NCI-H187 treated with DMSO at 0.1 percent for 48 hours (cell line): ENCODE measurements at places on chromosomes 5 and 9.

DNA sequence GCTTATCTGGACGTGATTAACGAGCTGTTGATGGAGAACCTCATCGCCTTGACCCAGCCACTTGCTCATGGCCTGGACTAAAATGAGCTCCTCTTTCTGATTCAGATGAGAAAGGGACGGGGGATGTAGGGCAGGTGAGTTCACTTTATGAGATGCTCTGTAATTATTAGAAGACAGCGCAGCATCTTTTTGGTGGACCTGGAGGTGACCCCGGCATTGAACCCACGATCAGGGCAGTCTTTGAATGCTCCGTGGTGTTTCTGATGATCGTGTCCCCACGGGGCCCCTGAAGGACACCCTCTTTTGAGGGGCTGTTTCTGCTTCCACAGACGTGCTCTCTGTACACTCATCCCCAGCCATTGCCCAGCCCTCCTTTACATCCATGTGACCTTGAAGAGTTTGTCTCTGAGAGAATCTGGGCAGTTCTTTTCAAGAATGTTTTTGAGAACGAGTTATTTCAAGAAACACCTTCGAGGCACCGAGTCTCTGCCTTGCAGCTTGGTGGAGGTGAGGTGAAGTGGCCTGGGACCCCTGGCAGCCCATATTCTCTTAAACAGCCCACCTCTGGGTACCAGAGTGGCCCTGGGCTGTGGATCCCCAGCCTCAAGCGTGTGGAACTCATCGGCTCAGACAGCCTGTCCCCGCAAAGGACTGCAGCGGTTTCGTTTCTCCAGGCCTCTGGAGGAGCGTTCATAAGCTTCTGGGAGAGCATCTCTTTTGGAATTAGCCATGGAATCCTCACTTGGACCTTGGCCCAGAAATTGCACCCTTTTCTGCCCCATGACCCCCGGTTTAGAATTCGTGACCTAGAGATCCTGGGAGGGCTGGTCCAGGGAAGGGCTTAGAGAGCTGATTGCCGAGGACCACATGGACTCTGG lies 50.3 kb downstream of the COL5A1 start:
- no peak for DNase-seq

- no peak for DNase-seq
These were observed 1.9 kb downstream of the MLANA start for GRCh38 chr9:5892456-5893133.

DNA sequence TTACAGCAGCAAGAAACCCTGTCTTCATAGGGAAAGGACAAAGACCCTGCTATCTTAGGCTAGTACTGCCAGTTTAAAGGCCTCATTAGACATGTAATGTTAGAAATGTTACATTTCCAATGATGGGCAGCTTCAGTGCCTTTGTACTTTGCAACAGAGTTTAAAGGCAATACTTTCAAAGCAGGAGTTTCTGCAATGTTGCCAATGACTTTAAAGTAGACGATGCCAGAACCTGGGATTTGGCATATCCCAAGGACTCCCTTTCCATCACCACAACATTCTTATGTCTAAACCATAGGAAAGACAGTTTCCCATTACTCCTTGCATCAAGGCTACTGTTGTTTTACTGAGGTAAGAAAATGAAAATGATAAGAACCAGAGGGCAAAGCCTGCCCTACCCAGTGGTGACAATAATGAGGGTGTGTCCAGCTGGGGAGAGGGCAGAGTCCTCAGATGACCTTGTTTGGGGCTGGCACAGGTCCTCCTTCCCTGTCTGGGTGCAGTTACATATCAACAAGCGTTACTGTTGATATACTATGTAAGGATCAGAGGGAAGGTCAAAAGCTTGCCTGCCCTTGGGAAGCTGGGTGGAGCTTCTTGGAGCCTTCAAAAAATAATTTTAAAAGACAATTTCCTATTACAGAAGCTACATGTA lies 27.5 kb upstream of the MLANA start:
- no peak for DNase-seq

DNA sequence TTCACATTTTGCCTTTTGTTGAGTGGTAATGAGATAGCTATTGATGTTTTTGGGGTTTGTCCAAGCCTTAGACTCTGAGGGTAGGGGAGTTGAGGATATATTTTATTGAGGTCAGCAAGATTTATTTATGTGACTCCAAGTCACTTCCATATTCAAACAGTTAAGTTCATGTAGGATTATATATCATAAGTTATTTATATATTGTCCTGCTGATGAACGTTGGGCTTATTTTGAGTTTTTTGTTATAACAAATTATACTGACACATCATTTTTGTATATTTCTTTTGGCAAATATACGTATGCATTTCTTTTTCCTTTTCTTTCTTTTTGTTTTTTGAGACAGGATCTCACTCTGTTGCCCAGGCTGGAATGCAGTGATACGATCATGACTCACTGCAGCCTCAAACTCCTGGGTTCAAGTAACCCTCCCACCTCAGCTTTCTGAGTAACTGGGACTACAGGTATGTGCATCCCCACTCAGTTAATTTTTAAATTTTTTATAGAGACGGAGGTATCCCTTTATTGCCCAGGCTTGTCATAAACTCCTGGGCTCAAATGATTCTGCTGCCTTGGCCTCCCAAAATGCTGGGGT lies 23.5 kb upstream of the IL12B start:
- DNase-seq, result no peak

DNA sequence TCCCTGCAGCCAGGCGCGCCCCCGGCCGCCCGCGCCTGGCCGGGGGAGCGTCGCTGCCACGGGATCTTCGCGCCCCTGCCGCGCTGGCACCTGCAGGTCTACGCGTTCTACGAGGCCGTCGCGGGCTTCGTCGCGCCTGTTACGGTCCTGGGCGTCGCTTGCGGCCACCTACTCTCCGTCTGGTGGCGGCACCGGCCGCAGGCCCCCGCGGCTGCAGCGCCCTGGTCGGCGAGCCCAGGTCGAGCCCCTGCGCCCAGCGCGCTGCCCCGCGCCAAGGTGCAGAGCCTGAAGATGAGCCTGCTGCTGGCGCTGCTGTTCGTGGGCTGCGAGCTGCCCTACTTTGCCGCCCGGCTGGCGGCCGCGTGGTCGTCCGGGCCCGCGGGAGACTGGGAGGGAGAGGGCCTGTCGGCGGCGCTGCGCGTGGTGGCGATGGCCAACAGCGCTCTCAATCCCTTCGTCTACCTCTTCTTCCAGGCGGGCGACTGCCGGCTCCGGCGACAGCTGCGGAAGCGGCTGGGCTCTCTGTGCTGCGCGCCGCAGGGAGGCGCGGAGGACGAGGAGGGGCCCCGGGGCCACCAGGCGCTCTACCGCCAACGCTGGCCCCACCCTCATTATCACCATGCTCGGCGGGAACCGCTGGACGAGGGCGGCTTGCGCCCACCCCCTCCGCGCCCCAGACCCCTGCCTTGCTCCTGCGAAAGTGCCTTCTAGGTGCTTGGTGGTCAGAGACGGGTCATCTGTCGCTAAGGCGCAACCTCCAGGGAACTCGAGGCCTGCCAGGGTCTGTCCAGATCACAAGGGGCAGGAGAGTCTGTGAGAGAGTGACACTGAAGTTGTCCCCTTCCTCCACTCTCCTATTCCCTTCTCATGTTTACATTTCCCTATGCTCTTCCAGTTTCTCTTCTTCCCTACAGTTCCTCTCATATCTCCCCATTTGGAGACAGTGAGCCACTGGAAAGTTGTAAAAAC lies 1.3 kb downstream of the GPR150 start:
- DNase-seq, result no peak

GRCh38 chr5:28877050-28877449 lies 1838.7 kb upstream of the CDH9 start:
- no peak for DNase-seq

DNA sequence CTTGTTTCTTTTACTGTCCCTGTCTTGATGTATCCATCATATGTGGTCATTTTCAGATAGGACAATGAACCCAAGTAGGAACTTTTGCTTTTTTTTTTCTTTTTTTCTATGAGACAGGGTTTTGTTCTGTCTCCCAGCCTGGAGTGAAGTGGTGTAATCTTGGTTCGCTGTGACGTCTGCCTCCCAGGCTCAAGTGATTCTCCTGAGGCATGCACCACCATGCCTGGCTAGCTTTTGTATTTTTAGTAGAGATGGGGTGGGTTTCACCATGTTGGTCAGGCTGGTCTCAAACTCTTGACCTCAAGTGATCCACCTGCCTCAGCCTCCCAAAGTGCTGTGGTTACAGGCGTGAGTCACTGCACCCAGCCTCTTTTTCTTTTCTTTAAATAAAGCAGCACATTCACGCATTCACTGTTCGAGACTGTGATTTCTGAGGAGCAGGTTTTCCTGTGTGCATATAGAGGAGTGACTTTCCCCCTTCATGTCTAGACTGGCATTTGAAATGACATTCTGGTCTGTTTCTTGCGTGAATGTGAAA lies 448.5 kb downstream of the KDM4C start:
- DNase-seq, result no peak

- no peak for DNase-seq
These were observed 743.3 kb upstream of the CDH6 start for GRCh38 chr5:30450153-30450552.

DNA sequence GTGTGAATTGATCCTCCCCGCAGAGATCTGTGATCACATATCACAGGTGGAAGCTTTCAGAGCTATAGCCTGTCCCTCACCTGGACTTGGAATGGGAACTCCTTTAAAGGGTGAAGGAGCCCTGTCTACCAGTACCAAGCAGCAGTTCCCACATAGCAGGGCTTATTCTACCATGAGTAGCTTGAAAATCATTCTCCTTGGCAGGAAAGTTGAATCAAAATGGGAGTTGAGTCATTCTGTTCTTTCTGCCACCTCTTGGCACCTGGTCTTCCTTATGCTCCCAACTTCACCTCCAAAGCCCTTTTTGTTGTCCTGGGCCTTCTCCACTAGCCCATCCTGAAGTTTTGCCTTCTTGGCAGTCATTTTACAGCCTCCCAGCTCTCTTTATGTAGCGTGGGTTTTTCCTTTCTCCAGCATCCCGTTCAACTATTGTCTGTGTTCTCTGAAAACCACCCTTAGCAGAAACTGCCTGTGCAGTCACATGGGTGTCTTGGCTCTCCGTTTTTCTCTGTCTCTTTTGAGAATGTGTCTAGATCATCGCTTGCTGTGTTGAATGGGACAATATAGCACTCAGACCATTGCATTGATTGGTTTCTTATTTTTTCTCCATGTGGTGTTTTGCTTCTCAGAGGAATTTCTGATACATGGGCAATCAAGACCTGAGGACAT lies 222.2 kb downstream of the AOPEP start:
- DNase-seq, result no peak

GRCh38 chr5:173699966-173700365 lies 83.5 kb upstream of the BOD1 start:
- no peak for DNase-seq

GRCh38 chr5:176365351-176366231 lies at the start of gene ARL10:
ARL10 (plus strand) TSS chr5:176365487; CDS start chr5:176365564, 77 bp downstream.
- no peak for DNase-seq

- DNase-seq, result no peak
These were observed 44.5 kb downstream of the ERCC6L2 start for GRCh38 chr9:95920017-95920416.

GRCh38 chr5:172322028-172322965 lies 38.7 kb upstream of the UBTD2 start:
- DNase-seq, result no peak
